NAMALWA (cell line): ENCODE measurements at places on chromosomes 1 and 21.

GRCh38 chr1:9688599-9688998 is 37.1 kb downstream of the PIK3CD start:
- no peak for DNase-seq

GRCh38 chr21:38918607-38919346 is 113.0 kb downstream of the ETS2 start:
- DNase-seq = no peak

- no peak for DNase-seq
Measured at GRCh38 chr1:29164588-29164987, 17.1 kb downstream of the SRSF4 start.

DNA sequence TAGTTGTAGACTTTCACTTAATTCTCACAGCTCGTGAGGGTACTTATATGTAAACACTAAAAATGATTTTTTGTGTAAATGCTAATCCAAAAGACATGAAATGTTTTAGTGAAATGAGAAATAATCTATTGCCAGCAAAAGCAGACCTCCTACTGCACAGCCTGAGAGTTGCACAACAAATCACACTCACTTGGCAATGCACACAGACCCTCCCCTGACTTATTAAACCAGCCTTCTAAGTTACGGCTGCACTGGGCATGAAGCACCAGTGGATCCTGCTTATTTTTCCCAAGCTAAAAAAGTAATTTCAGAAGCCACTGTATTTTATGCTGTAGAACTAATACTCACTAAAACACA is 10.3 kb downstream of the ERRFI1 start:
- DNase-seq = no peak

DNA sequence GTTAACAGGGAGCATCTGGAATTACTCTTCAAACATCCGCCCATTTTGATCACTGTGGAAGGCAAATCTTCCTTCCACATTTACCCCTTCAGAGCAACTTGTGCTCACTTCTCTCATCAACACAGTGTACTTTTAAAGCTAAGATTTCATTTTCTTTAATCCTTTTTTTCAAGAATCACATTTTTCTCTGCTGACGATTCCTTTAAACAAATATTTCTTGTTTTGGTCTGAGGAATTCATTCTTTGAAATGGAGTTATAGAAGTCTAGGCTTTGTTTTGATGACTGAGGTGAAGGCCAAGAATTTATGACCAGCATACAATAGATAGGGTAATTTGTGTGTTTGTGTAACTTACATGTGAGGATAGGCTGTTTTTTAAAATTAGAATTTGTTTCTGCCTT is 25.6 kb downstream of the LRRC42 start:
- DNase-seq = no peak

GRCh38 chr1:66503841-66504470 is 30.0 kb upstream of the SGIP1 start:
- DNase-seq = peak; percentile 74

GRCh38 chr1:4101459-4102161 is 201.5 kb upstream of the C1orf174 start:
- DNase-seq = no peak

DNA sequence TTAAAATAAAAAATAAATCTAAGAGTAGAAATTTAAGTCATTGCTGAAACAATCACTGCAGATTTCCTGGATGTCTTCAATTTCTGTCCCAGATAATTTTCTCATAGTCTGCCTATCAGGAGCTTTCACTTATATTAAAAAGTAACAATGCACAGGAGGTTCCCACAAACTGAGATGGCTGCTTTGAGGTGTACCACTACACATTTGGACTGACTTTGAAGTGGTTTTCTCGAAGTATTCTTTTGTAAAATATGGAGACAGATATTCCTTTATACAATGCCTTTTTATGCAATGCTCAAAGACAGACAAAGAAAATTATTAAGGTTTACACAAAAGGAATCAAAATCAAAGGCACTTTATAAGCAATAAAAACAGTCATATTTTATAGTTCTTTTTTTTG is 24.5 kb downstream of the TOR1AIP2 start:
- DNase-seq = no peak

DNA sequence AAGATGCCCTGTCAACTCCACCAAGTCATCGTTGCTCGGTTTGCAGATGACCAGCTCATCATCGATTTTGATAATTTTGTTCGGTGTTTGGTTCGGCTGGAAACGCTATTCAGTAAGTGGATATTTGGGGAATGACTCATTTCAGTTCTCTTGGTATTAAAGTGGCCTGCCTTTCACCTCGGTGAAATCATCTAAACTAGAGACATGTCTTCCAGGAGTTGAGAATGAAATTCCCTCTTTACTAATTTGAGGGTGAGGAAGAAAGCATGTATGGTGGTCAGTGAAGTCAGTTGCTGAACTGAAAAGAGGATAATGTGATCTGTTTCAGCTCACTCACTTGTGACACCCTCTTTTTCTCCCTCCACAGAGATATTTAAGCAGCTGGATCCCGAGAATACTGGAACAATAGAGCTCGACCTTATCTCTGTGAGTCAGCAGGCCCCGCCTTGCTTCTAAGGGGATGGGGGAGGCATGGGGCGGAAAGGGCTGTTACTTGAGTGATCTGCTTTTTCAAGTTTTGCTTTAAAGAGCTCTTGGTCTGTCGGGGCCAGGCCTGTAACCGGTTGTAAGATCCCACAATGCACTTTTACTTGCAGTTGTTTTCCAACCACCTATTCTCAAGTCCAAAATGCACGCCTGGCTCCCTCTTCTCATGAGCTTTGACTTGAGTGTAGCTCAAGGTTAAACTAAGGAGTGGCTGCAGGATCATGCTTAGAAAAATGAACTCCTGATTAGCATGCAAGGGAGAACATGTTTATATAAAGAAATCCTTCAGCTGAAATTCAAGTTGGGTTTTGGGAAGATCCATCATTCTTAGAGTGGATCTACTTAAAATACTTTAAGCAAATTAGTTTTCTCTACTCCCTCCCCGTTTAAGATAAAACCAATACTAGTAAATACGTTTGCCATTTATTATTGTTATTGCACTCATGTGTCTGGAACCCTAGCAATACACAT is 59.8 kb downstream of the CAPN2 start:
- no peak for DNase-seq

DNA sequence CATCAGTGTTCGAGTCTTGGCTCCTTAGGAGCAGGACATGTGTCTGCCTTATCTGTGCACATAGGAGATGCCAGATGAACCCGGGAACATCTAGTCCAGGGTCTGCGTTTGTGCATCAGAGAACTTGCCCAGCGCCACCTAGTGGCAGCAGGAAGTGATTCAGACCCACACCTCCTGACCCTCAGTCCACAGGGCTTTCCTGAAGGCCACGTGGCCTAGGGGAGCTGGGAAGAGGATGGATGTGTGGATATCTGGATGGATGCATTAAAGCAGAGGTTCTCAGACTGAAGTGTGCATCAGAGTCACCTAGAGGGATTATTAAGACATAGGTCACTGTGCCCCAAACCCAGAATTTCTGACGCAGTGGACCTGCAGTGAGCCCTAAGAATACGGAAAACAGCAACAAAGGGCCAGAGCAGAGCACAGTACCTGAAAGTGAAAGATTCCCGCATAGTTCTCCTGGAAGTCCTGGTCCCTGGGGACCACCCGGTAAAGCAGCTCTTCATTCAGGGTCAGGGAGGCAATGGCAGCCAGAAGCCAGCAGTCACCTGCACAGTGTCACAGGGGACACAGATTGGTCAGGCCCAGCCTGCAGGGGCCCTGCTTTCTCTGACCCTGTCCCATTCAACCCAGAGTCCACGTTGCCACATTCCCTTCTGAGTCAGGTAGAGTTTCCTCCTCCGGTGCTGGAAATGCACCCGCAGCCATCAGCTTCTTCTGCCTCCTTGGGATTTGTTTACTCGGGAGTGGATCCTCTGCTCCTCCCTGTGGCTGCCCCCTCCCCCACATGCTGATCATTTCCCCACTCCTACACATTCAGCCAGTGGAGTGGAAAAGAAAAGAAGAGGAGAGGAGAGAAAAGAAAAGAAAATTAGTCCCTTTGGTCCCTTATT is 37.0 kb downstream of the CAPN8 start:
- peak; percentile 61 for DNase-seq

- peak; percentile 58 for DNase-seq
Measured at GRCh38 chr1:40630488-40631223, 34.8 kb downstream of the RIMS3 start.

DNA sequence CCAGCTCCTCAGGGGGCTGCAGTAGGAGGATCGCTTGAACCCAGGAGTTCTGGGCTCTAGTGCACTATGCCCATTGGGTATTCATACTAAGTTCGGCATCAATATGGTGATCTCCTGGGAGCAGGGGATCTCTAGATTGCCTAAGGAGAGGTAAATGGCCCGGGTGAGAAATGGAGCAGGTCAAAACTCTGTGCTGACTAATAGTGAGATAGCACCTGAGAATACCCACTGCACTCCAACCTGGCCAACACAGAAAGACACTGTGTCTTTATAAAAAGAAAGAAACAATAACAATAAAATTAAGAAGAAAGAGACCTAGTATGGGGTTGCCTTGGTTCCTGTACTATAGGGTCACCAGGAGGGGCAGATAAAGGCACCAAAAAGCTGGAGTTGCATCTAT is 13.7 kb upstream of the DUSP12 start:
- no peak for DNase-seq

DNA sequence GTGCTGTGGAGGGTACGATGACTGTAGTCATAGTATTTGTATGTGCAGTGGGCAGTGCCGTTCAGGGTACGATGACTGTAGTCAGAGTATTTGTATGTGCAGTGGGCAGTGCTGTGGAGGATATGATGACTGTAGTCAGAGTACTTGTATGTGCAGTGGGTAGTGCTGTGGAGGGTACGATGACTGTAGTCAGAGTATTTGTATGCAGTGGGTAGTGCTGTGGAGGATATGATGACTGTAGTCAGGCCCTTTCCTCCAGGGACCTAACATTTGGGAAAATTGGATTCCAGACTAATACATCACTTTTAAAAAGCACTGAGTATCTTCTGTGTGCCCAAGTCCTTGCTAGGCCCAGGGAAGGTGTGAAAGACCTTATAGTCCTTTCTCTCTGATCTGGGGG is 2.9 kb downstream of the ZNF672 start:
- no peak for DNase-seq

DNA sequence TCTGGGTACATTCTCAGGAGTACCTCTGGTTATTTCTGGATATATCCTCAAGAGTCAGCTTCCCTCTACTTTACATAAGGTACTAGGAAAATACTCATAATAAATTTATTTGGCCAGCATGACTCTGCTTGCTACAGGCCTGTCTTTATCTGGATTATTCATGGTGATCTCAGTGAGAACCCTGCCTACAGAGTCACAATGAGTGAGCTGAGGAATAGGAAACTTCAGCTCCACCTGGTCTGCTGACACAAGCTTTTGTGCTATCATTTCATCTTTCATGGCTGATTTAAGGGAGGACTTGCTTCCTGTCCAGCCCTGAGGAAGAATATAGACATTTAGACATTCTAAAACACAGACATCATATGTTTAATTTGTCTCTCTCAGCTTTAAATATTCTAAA is 19.5 kb upstream of the SUCO start:
- no peak for DNase-seq

DNA sequence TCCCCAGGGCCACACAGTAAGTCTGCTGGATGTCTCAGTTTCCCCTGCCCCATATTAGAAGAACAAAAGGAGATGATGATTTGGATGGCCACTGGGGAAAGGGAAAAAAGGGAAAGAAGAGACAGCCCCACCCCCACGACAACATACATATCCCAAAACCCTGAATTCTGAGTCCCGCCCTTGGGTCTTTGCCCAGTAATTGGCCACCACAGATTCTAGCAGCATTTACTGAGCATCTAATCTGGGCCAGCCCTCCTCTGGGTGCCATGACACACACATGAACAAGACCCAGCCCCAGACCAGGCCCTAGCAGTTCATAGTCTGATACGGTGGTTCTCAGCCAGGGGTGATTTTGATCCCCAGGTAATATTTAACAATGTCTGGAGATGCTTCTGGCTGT is 5.2 kb upstream of the TTC4 start:
- DNase-seq = no peak

GRCh38 chr1:966135-966703 is at the start of gene PLEKHN1:
Gene PLEKHN1, plus strand, starts transcription at chr1:966482. Its CDS starts 50 bp downstream, at chr1:966532.
- DNase-seq = no peak

GRCh38 chr1:34087986-34088385 is 77.0 kb downstream of the CSMD2 start:
- no peak for DNase-seq

- peak; percentile 45 for DNase-seq
Measured at GRCh38 chr1:66335125-66335524, 198.8 kb upstream of the SGIP1 start.

GRCh38 chr1:117059334-117059677 is 820 bp upstream of the TTF2 start:
- no peak for DNase-seq

DNA sequence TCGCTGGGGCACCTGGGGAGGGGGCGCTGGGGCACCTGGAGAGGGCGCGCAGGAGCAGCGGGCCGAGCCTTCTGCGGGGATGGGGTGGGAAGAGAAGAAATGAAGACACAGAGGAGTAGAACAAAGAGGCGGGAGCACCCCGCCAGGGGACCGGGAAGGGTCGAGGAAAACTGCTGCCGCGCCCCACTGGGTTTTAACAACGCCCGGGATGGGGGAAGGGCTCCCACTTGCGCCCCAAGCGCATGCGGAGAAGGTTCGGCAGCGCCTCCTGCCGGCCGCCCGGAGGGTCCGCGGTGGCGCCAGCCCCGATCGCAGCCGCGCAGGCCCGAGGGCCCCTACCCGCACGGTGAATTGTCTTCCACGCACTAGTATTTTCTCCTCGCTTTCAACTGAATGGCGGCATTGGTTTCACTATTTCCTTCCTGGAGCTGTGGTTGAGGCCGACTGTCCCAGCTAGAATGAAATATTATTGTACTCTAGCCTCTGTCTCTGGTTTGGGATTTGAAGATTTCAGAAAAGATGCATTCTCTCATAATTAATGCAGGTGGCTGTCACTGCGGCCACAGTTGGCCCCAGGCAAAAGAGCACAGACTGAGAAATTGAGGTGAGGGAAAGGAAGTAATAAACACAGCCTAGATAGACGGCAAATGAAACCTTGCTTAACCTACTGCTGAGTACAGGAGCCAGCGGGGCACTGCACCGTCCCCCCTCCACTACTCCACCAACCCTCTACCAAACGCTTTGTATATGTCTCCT is 57.3 kb downstream of the MAB21L3 start:
- DNase-seq = peak; percentile 26

DNA sequence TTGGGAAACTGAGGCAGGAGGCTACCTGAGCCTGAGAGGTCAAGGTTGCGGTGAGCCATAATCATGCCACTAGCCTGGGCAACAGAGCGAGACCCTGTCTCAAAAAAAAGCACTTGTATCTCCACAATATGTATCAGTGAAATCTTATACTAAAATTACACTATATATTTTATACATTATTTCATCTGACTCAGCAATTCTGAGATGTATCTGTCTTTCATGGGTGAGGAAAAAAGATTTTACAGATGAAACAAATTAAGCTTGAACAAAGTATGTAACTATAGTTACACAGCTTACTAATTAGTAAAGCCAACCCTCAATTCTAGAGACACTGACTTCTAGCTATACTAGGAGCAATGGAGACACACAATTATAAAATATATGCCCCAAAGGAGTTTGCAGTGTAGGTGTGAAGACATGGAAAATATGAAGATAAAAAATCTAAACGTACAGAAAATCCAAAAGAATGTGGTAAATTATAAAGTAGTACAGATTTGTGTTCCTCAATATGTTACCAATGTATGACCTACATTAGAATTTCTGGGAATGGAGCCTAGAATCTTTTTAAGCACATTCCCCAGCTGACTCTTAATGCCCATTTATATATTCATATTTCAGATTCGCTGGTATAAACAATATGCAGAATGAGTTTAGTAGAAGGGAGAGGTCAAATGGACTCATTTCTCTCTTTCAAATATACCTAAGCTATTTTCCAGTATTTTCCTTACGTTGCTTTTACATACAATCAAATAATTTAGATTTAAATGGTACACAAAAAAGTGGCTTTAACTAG is 14.6 kb downstream of the GTF2B start:
- no peak for DNase-seq

- no peak for DNase-seq
Measured at GRCh38 chr1:215661033-215661432, 93.9 kb downstream of the KCTD3 start.
